ENCODE measurements at places on chromosomes 2 and 18. TPM values are rescaled to one million over a fixed set of nuclear protein-coding genes. Genes with fewer than 3 reads are reported as not detected.

DNA sequence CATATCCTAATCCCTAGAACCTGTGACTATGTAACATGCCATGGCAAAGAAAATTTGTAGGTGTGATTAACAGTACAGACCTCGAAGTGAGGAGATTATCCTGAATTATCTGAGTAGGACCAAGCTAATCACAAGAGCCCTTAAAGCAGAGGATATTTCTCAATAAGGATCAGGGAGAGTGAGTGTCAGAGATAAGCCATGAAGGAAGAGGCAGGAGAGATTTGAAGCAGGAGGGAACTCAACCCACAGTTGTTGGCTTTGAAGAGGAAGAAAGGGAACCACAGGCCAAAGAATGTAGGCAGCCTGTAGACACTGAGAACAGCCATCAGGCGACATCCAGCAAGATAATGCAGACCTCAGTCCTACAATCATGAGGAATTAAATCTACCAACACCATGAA is 229.3 kb downstream of the NBAS start:
- H3K4me3 ChIP-seq, result no peak overlapping the region
- no peak overlapping the region for H3K27ac ChIP-seq
- H3K4me1 ChIP-seq, result no peaks in the 10 kb centered on the region
- DNase-seq, result no peak
- peaks cover 5% of the 10 kb centered on the region for H3K36me3 ChIP-seq

GRCh38 chr2:103896182-103896581 is 957.7 kb upstream of the POU3F3 start:
- no peak for DNase-seq
- H3K27me3 ChIP-seq, result no peaks in the 10 kb centered on the region
- no peaks in the 10 kb centered on the region for H3K36me3 ChIP-seq
- H3K4me1 ChIP-seq, result no peaks in the 10 kb centered on the region
- no peak overlapping the region for H3K27ac ChIP-seq

DNA sequence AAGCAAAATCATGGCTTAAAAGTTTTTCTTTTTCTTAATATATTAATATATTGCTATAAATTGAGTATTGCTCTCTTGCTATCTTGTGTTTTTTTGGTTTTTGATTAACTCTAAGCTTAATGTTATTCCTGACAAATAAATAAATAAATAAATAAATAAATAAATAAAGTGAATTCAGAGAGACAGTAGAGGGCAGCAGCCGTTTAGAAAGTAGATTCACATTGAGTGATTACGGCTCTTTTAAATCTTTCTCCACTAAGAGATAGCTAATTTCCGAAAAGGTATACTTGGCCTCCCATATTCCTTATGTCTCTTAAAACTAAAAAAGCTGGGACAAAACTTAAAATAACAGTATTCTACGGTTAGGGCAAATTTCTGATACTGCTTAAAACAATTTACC is 34.3 kb downstream of the MSH2 start:
- peak; percentile 71 for DNase-seq
- H3K4me1 ChIP-seq, result no peaks in the 10 kb centered on the region
- no peaks in the 10 kb centered on the region for H3K27me3 ChIP-seq
- no peaks in the 10 kb centered on the region for H3K36me3 ChIP-seq
- no peak overlapping the region for H3K4me3 ChIP-seq

- no peak for DNase-seq
- no peak overlapping the region for H3K27ac ChIP-seq
- H3K27me3 ChIP-seq, result no peaks in the 10 kb centered on the region
- H3K4me3 ChIP-seq, result no peak overlapping the region
These were observed 214.5 kb downstream of the EN1 start for GRCh38 chr2:118632921-118633320.

DNA sequence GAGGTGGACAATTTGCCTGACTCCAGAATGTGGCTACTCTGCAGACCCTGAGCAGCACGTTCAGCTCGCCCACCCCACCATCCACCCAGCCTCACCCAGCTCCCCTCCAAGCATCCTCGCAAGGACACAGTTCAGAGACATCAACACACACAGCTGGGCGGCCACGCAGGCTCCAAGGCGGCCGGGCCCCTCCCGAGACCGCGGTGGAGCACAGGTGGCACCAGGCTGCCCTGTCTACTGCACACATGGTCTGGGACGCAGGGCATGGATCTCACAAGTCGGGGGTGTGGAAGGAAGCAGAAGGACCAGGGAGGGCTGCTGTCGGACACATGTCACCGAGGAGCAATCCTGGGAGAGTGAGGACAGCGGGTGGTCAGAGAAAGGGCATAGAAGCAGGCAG is 36.2 kb downstream of the AQP12A start:
- H3K4me3 ChIP-seq, result no peak overlapping the region
- DNase-seq, result no peak
- no peak overlapping the region for H3K27ac ChIP-seq
- no peaks in the 10 kb centered on the region for H3K4me1 ChIP-seq
- H3K36me3 ChIP-seq, result no peaks in the 10 kb centered on the region

DNA sequence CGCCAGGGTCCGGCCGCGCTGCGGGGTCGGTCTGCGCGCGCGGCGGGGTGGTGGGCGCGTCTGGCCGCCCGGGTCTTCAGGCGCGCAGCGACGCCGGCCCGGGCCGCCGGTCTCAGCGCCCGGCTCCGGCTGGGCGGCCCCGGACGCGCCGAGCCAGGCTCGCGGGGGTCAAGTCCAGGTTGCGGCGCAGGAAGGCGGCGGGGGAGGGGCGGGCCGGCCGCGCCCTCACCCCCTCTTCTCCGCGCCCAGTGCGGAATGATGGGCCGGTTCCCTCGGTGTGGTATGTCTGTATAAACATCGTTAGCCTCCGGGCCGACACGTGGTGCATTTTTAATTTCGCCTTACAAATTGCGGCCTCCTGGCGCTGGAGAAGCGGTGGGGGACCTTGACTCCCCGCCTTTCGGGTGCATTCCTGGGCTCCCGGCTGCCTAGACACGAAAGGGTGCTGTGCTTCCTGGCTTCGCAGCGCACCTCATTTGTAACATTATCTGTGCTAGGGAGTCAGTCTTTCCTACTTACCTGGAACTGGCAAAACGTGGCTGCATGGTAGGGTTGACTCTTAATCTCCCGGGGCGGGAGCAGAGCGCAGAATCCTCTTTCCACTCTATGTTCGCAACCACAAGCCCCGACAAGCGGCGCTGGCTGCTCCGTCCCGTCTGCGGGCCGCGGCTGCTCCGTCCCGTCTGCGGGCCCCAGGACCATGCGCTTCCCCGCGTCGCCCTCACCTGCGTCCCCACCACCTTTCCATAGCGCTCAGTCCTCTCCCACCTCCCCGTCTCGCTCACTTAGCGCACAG is 69.0 kb downstream of the CTAGE1 start:
- peak overlapping the region; percentile 36 for H3K27ac ChIP-seq
- peaks cover 4% of the 10 kb centered on the region for H3K27me3 ChIP-seq
- H3K4me1 ChIP-seq, result peaks cover 3% of the 10 kb centered on the region
- peak; percentile 87 for DNase-seq

DNA sequence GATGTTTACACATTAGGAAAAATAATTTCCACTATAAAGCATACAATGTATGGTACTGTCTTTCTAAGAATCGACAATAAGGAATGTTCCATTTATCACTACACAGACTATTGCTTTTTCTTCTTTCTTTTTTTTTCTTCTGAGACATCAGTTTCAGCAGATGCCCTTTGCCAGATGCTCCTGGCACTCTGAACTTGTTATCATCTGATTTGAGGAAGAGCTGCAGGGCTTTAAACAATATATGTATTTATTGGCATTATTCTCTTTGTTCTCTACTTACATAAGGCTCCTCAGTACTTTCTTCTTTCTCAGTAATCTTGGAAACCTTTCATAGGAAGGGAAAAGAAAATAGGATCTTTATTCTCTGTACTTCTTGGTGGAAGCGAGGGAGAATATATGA is 45.0 kb upstream of the AGPS start:
- no peak overlapping the region for H3K27ac ChIP-seq
- H3K27me3 ChIP-seq, result no peaks in the 10 kb centered on the region
- DNase-seq, result no peak
- H3K36me3 ChIP-seq, result no peaks in the 10 kb centered on the region

GRCh38 chr18:32321826-32322225 is 132.0 kb downstream of the MEP1B start:
- no peaks in the 10 kb centered on the region for H3K36me3 ChIP-seq
- H3K4me3 ChIP-seq, result no peak overlapping the region
- no peaks in the 10 kb centered on the region for H3K27me3 ChIP-seq
- no peaks in the 10 kb centered on the region for H3K4me1 ChIP-seq
- H3K27ac ChIP-seq, result no peak overlapping the region

- no peaks in the 10 kb centered on the region for H3K4me1 ChIP-seq
- H3K27ac ChIP-seq, result no peak overlapping the region
- H3K36me3 ChIP-seq, result no peaks in the 10 kb centered on the region
- peaks cover 4% of the 10 kb centered on the region for H3K27me3 ChIP-seq
- H3K4me3 ChIP-seq, result no peak overlapping the region
These were observed 135.3 kb downstream of the MAIP1 start for GRCh38 chr2:200090683-200091082.

DNA sequence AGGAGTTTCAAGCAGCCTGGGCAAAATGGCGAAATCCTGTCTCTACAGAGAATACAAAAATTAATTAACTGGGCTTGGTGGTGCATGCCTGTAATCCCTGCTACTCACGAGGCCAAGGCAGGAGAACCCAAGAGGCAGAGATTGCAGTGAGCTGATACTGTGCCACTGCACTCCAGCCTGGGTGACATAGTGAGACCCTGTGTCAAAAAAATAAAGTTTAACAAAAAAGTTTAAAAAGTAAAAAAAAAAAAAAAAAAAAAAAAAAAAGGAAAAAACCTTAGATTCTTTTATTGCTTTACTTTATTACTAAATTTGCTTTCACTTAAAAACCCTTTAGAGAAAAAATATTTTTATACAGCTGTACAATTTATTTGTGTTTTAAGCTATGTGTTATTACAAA is 10.7 kb downstream of the CREB1 start:
- no peaks in the 10 kb centered on the region for H3K27me3 ChIP-seq
- H3K4me3 ChIP-seq, result no peak overlapping the region
- H3K36me3 ChIP-seq, result no peaks in the 10 kb centered on the region
- H3K27ac ChIP-seq, result no peak overlapping the region

GRCh38 chr2:166375195-166375735 is 479 bp downstream of the SCN9A start:
- H3K36me3 ChIP-seq, result no peaks in the 10 kb centered on the region
- DNase-seq, result peak; percentile 42
- H3K4me3 ChIP-seq, result peak overlapping the region; percentile 89
- peak overlapping the region; percentile 45 for H3K27ac ChIP-seq

DNA sequence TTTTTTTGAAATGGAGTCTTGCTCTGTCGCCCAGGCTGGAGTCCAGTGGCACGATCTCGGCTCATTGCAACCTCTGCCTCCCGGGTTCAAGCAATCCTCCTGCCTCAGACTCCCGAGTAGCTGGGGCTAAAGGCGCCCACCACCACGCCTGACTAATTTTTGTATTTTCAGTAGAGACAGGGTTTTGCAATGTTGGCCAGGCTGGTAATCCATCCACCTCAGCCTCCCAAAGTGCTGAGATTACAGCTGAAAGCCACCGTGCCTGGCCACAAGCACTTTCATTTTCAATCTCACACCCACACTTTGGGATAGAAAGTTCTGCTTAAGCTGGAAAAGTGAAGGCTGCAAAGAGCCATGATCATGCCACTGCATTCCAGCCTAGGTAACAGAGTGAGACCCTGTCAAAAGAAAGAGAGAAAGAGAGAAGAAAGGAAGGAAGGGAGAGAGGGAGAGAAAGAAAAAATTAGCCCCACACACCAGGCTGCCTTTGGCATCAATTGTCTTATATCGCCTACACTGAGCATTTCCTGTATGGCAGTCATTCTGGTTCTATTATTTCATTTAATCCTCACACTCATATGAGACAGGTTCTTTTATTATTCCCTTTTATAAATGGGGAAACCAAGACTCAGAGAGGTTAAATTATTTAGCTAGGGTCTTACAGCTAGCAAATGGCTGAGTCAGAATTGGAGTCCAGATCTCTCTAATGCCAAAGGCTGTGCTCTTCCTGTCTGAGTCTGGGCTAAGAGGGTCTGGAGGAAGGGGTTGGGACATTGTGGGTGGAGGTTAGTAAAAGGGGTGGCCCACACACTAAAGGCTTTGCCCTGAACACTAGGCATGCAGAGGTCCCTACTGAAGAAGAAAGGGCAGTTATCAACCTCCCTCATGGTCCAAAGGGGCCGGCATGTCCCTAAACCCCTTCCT is 37.9 kb upstream of the PKDCC start:
- no peak overlapping the region for H3K27ac ChIP-seq
- peak; percentile 42 for DNase-seq
- H3K4me3 ChIP-seq, result no peak overlapping the region
- H3K4me1 ChIP-seq, result peaks cover 4% of the 10 kb centered on the region
- no peaks in the 10 kb centered on the region for H3K27me3 ChIP-seq
- H3K36me3 ChIP-seq, result no peaks in the 10 kb centered on the region

DNA sequence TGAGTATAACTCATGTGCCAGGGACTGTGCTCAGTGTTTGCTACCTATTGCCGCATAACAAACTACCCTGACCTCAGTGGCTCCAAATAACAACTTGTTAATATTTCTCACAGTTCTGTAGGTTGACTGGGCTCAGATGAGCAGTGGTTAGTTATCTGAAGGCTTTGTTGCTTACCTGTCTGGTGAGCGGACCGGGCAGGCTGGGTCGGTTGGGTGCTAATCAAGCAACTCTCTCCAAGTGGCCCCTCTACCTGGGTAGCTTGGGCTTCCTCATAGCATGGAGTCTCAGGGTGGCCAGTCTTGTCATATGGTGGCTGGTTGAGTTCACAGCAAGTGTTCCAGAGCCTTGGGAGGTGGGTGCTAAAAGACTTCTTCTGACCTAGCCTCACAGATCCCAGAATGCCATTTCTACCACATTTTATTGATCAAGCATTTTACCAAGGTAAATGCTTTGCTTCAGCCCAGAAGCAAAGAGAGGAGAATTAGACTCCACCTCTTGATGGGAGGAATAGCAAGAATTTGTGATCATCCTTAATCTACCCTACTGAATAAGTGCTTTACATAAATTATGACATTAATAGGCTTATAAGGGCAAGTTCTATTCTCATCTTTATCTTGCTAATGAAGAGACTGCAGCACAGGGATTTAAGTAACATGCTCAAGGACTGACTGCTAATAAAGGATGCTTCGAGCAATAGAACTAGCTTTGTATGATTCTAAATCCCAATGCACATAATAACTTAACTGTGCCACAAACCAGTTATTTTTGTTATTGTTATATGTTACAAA is 16.9 kb downstream of the RAB31 start:
- DNase-seq, result no peak
- H3K27me3 ChIP-seq, result no peaks in the 10 kb centered on the region
- no peaks in the 10 kb centered on the region for H3K36me3 ChIP-seq
- H3K4me1 ChIP-seq, result no peaks in the 10 kb centered on the region

GRCh38 chr2:16070648-16070971 is 130.3 kb downstream of the MYCN start:
- no peak overlapping the region for H3K4me3 ChIP-seq
- no peak for DNase-seq
- no peaks in the 10 kb centered on the region for H3K27me3 ChIP-seq
- H3K4me1 ChIP-seq, result no peaks in the 10 kb centered on the region
- H3K36me3 ChIP-seq, result no peaks in the 10 kb centered on the region
- H3K27ac ChIP-seq, result no peak overlapping the region

GRCh38 chr2:21469158-21469557 is 345.4 kb downstream of the TDRD15 start:
- H3K27ac ChIP-seq, result no peak overlapping the region
- no peak overlapping the region for H3K4me3 ChIP-seq
- H3K4me1 ChIP-seq, result peaks cover 3% of the 10 kb centered on the region

GRCh38 chr18:78904179-78904531 is 75.5 kb upstream of the SALL3 start:
- H3K36me3 ChIP-seq, result no peaks in the 10 kb centered on the region
- H3K4me3 ChIP-seq, result no peak overlapping the region
- H3K27me3 ChIP-seq, result no peaks in the 10 kb centered on the region
- no peak overlapping the region for H3K27ac ChIP-seq
- no peaks in the 10 kb centered on the region for H3K4me1 ChIP-seq

The RGPD3 gene
- total RNA-seq, result 0.17 TPM

The UGT1A5 gene
- not detected for total RNA-seq

The MPV17 gene
- total RNA-seq, result 83.2 TPM

The KCNE4 gene
- 11.0 TPM for total RNA-seq

The TMEM17 gene
- 1.3 TPM for total RNA-seq

The CRYGD gene
- not detected for total RNA-seq

Measured in fibroblast of lung (primary cell).